ENCODE measurements at places on chromosomes 5 and 9.

GRCh38 chr9:14417237-14417636, 103.3 kb upstream of the NFIB start:
- DNase-seq, result no peak

GRCh38 chr5:168667301-168667840, 88.2 kb upstream of the PANK3 start:
- no peak for DNase-seq

DNA sequence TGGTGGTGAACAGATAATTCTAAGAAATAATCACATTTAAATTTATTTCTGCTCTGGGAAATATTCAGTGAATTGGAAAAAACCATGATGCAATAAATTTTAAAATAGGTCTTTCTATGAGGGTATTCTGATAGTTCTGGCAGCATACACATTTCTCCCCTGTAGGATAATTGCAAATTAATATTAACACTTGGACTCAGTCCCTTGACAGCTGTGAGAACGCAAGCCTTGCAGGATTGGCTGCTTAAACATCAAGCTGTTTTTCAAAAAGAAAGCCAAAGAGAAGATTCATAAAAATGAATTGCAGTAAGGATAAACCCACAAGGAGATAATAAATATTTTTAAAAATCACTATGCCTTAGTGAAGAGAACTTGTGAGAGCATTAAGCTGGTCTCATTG, 180.0 kb downstream of the MTRR start:
- no peak for DNase-seq

GRCh38 chr9:12968093-12968492, 193.3 kb downstream of the LURAP1L start:
- DNase-seq, result no peak

GRCh38 chr5:177474002-177474476, 605 bp upstream of the DBN1 start:
- DNase-seq, result no peak

GRCh38 chr5:14463629-14464028, 118.0 kb upstream of the OTULINL start:
- no peak for DNase-seq

DNA sequence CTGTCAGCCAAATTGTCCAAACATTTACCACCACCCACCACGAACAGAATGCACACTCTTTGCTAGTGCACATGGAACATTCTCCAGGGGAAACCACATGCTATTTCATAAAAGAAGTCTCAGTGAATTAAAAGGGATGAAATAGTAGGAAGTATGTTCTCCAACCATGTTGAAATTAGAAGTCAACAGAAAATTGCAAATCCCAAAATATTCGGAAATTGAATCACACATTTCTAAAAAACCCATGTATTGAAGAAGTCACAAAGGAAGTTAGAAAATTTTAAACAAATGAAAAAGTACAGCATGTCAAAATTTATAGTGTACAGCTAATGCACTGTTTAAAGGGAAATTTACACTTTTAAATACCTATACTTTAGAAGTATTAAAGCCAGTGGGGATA, 50.8 kb downstream of the TGFBR1 start:
- no peak for DNase-seq

DNA sequence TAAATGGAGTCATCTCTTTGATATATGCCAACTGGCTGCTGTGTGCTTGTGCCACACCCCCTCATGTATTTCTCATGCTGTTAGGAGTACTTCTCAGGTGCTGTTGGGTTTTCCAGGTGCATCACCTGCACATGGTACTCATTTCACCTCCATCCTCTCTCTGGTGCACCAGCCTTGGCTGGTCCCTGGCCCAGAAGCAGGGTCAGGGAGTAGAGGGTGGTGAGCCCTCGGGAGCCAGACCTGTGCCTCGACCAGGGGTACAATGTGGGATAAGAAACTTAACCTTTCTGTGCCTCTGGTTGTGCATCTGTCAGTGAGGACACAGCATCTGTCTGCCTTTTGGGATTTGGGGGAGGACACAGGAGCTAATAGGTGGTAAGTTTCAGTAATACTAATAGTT, 38.5 kb downstream of the SECISBP2 start:
- no peak for DNase-seq

DNA sequence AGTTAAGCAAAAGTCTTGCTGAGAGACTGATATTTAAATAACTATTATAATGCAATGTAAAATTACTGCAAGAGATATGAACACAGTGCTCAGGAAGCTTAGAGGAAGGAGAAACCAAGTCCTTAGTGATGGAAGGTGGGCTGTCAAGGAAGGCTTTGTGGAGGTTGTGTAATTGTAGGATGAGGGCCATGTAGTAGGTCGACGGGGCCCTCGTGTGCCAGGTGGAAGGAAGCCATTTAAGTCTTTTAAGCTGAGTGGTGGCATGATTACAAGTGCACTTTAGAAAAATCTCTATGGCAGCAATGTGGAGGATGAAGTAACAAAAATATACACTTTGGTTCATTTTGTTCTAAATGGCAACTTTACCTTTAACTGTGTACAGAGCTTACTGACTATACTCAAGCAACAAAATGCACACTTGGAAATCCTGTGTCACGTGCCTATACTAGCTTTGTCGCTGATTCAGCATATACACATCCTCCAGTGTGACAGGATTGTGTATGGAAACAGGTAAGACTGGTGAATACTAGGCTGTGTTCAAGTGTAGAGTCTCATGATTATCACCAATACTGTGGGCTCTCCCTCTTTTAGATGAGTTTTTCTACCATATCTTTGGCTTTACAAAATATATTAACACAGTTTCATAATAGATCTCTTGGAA, 78.6 kb downstream of the TMC1 start:
- no peak for DNase-seq

DNA sequence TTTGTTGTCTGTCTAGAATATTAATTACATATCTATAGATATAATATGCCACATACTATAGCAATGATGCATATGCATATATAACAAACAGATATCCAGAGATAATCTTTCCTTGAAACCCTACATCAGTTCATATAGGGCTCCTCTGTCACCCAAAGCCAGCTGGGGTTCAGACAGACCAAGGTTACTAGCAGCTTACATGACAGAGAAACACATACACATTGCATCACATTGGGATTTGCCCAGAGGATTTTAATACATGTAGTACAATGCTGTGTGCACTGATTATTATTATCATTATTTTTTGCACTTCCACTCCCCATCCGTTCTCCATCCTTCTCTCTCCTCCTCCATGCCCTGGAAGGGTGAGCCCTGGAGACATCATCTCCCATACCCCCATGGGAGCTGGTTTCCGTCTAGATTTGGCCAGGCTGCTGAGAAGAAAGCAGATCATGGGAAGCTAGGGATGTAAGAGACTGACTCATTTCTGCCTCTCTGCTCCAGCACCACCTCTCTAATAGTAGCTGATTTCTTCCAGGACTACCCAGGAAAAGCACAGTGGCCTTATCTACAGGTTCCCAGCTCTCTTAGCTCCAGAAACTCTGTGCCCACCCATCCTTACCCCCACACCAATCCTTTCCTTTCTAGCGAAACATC, 23.3 kb downstream of the FST start:
- DNase-seq, result no peak

DNA sequence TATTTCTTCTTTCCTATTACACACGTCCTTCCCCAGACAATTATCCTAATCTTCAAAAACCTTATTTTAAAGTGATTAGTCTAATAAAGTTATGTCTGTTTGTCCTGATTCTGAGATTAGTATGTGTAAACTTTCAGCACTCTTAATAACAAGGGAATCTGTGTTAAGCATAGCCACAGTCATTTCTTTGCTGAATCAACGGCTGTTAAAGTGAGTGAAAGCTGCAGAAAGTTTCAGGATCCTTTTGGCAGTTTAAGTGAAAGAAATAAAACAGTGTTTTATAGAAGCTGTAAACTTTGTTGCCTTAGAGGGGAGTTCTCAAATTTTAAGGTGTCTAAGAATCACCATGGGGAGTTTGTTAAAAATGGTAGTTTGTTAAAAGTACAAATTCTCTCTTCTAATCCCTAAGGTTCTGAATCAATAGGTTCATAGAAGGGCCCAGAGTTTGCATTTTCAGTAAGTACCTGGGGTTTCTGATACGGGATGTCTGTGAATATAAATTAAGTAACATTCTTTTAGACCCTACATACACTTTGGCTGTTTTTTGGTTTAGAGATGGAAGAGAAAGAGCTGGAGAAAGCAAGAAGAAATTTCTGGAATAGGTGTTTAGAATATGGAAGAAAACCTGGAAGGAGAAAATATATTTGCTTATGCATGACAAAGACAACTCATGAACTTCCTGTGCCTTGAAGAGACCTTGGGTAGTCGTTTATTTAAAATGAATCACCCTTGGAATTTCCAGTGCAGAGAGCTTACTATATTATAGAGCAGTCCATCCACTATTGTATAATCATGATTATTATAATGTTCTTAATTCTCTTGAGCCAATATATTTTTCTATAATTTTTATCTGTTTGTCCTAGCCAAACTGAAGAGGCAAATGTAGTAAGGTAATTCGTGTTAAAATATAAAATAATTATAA, 45.7 kb downstream of the SCAMP1 start:
- DNase-seq, result no peak

DNA sequence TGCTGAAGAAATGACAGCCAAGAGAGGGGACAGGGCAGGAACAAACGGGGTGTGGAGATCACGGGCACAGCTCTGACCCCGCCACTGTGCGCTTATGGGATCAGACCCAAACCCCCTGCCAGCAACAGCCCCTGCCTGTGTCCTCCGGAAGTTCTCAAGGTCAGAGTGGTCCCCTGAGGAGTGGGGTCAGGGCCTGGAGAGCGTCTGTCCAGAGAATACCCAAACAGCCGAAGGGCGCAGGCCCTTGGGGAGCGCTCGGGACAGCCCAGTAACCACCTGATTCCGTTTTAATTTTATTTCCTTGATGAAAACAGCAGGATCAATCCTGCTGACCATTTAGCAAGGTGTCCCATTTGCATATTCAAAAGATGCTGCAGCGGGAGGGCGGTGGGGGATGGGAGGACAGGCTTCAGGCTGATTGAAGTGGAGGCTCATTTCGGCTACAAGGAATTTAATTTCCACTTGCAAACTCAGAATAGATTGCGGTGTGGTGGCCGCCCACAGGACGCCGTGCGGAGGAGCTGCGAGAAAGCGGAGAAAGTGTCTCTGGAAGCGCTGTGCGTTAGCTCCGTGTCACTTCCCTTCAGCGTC, 32.6 kb upstream of the TMEM250 start:
- DNase-seq, result no peak

GRCh38 chr5:39115644-39116343, 41.6 kb upstream of the RICTOR start:
- no peak for DNase-seq
